ENCODE measurements at places on chromosomes 3 and 15. TPM values are rescaled to one million over a fixed set of nuclear protein-coding genes. Genes with fewer than 3 reads are reported as not detected.

GRCh38 chr3:164604687-164605086 lies 473.6 kb downstream of the SI start:
- no peak overlapping the region for H3K4me3 ChIP-seq
- no peak overlapping the region for H3K27ac ChIP-seq
- H3K4me1 ChIP-seq = no peaks in the 10 kb centered on the region
- no peaks in the 10 kb centered on the region for H3K36me3 ChIP-seq

The CLEC3B gene
- total RNA-seq = not detected

- H3K27me3 ChIP-seq = no peaks in the 10 kb centered on the region
- H3K4me3 ChIP-seq = peak overlapping the region; percentile 85
- DNase-seq = no peak
- H3K36me3 ChIP-seq = peaks cover 27% of the 10 kb centered on the region
- H3K4me1 ChIP-seq = peaks cover 74% of the 10 kb centered on the region
Measured at GRCh38 chr3:133572158-133573053, 1.1 kb upstream of the CDV3 start.

DNA sequence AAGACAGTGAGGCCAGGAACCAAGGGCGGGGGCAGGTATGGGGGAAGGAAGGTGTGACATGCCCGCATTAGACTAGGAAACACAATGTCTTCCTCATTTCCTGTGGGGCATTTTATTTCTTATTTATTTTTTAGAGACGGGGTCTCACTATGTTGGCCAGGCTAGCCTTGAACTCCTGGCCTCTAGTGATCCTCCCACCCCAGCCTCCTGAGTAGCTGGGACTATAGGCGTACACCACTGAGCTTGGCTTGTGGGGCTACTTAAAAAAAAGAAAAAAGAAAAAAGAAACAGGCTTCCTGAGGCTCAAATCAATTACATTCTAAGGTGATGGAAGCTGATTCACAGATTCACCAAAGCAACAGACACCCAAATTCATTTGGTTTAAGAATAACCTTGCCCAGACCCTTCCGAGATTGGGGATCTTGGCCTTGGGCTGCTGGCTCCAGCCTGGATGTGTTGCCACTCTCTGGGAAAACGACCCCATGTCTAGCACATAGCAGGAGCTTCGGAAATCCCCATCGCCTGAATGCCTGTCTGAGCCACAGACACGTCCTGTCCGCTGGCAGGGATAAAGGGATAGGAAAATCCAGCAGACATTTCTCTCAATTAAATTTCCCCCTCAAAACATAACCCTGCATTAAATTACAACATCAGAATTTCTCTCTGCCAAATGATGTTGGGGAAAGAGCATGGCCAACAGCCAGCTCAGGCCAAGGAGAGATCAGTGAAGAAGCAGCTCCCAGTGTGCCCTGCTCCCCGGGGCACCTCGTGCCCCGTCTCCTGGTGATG lies 13.0 kb downstream of the CPN2 start:
- H3K36me3 ChIP-seq = no peaks in the 10 kb centered on the region
- H3K4me3 ChIP-seq = no peak overlapping the region
- DNase-seq = no peak
- no peak overlapping the region for H3K27ac ChIP-seq
- peaks cover 7% of the 10 kb centered on the region for H3K4me1 ChIP-seq
- H3K27me3 ChIP-seq = peaks cover 16% of the 10 kb centered on the region
